ENCODE measurements at places on chromosomes 7 and 10.
A peak's percentile ranks its signal among the peaks of the same experiment; 100 is the strongest.

DNA sequence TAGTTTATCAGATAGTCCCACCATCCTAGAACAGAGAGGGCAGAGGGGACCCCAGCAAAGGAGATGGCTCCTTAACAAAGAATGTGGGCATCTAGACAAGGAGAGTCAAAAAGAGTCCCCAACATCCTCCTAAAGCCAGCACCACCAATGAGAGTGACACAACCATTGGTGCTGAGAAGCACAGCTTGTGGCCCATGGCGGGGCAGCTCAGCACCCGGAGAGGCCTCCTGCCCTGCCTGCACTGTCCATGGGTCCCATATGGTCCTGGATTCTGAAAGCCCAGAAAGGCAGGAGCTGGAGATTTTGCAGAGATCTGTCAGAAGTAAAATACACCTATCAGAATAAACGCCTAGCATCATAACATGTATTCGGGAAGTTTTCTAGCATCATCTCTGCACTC lies 311.8 kb upstream of the ZNF32 start:
- no peak for DNase-seq

- DNase-seq = no peak
Observed at GRCh38 chr10:130432850-130433249, 296.7 kb downstream of the GLRX3 start.

GRCh38 chr7:2632733-2633537 lies 1.1 kb downstream of the TTYH3 start:
- peak; percentile 66 for DNase-seq

DNA sequence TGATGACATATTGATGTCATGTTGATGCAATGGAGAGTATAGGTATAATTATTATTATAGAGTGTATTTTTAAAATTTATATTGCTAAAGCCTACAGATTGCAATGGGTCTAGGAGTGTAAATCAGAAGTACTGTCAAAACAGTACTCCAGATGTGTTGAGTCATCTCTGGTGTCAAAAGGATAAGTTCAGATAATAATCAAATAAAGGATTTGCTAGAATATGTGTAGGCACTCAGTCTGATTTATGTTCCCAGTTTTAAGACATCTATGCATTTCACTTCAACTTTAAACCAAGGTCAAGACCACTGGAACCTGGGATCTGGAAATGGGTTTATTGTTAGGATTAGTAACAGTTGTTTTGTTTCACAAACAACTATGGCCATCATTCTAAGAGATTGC lies 342.3 kb upstream of the BMPER start:
- no peak for DNase-seq

- DNase-seq = no peak
Observed at GRCh38 chr10:48458662-48459048, 146.2 kb downstream of the ARHGAP22 start.

DNA sequence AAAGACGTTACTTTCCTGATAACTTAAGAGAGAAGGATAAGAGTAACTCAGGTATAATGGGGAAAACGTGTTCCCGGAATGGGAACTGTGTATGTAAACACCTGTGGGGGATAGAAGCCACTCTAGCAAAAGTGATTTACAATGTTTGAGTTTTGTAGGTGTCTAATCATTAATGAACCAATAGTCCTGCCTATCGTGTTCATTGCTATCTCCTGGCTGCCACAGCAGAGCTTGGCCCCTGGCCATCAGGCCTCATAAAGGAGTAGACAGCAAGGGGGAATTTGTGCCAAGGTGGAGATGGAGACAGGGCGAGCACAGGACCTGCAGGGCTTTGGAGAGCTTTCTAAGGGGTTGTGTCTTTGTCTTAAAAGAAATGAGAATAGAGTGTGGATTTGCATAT lies 102.1 kb downstream of the GAD2 start:
- no peak for DNase-seq

DNA sequence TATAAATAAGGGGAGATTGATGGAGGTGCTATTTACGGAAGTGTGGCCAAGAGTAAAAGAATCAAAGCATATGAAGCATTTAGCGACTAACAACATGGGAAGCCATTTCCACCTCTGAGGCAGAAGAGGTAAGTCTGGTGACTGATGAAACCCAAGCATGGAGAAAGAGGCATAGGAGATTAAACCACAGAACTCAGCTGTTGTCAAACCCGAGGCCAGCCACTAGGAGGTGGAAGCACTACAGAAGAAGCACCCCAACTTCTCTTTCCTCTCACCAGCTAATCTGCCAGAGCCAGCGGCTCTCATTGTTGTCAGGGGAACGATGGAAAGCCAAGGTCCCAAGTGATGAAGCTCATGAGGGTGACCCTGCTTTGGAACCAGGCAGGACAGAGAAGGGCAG lies 19.6 kb upstream of the CNTNAP2 start:
- no peak for DNase-seq

DNA sequence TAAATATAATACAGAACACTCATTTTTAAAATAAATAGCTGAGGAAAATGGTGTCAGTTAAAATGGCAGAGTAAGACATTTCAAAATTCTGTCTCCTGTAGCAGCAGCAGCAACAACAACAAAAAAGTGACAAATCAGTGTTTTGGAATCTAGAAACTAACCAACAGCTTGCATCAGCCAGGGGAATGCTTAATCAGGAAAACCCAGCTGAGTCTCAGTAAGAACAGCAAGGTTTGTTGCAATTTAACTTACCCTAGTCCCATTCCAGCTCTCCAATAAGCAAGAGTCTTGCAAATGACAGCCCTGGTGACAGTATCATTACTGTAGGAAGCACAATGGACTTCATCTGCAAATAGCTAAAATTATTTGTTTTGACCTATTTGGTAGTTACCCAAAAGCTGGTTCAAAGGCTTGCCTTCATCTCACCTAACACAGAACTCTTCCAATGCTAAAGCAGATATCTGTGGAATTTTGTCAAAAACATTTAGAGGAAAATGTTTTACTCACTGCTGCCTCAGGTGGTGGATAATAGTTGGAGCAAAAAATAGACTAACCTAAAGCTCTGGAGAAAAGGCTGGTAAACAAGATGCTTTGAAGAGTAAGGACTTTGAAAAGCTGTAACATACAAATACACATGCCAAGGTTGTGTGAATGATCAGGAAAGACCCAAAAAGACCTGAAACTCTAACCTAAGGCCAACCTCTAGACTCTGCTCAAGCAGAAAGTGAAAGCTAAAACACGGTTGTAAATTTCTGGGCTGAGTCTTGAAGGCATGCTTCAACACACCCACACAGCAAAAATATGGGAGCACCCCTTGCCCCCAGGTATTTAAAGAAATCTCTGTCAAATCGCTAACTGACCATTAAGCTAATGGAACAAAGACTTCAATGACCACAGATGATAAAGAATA lies 9.9 kb upstream of the ARHGAP22 start:
- DNase-seq = no peak

DNA sequence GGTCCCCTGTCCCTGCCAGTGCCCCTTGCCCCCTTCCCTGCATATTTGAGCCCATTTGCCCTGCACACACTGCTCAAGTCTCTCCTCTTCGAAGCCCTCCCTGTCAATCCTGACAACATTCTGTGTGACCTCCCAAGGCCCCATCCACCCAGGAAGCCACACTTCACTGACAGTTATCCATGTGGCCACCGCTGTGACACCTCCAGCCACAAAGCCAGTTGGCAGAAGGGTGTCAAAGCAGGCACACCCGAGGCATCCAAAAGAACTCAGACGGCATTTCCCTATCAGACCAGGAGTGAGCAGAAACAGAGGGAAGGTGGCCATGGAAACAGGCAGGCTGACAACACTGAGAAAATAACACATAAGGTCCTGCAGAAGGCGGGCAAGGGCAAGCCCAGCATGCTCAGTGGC lies 4.6 kb downstream of the POLM start:
- no peak for DNase-seq

GRCh38 chr7:135211179-135211945 lies at the start of gene WDR91:
Gene WDR91, minus strand, starts transcription at chr7:135211526. Its CDS starts 24 bp downstream, at chr7:135211502.
- DNase-seq = peak; percentile 97

DNA sequence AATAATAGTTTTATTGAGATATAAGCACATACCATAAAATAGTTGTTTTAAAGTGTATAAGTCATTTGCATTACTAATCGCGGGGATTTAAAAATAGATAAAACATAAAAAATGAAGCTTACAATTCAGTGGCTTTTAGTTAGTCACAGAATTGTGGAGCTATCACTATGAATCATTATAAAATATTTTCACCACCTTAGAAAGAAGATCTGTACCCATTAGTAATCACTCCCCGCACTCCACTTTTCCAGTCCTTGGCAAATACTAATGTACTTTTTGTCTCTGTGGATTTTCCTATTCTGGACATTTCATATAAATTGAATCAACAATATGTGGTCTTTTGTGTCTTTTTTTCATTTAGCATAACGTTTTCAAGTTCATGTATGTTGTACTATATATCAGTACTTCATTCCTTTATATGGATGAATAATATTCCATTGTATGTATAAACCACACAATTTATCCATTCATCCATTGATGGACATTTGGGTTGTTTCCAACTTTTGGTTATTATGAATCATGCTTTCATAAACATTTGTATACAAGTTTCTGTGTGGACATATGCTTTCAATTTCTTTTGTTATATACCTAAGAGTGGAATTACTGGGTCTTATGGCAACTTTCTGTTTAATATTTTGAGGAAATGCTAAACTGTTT lies 162.5 kb downstream of the MAGI2 start:
- DNase-seq = no peak

- DNase-seq = no peak
Observed at GRCh38 chr7:36604806-36605205, 119.5 kb downstream of the AOAH start.

GRCh38 chr10:113631684-113632367 lies 32.0 kb downstream of the NRAP start:
- DNase-seq = no peak

- no peak for DNase-seq
Observed at GRCh38 chr10:69744971-69745370, 56.7 kb upstream of the COL13A1 start.

GRCh38 chr10:809671-810350 lies 120.3 kb upstream of the DIP2C start:
- no peak for DNase-seq

- no peak for DNase-seq
Observed at GRCh38 chr10:124401633-124402032, 17.1 kb downstream of the OAT start.

All from stimulated activated CD4-positive, alpha-beta T cell treated with anti-CD3 and anti-CD28 coated beads, Interleukin-4, amount 100 ng/mL, for 1 hour (primary cell).